ENCODE measurements at places on chromosomes 7 and 10.

DNA sequence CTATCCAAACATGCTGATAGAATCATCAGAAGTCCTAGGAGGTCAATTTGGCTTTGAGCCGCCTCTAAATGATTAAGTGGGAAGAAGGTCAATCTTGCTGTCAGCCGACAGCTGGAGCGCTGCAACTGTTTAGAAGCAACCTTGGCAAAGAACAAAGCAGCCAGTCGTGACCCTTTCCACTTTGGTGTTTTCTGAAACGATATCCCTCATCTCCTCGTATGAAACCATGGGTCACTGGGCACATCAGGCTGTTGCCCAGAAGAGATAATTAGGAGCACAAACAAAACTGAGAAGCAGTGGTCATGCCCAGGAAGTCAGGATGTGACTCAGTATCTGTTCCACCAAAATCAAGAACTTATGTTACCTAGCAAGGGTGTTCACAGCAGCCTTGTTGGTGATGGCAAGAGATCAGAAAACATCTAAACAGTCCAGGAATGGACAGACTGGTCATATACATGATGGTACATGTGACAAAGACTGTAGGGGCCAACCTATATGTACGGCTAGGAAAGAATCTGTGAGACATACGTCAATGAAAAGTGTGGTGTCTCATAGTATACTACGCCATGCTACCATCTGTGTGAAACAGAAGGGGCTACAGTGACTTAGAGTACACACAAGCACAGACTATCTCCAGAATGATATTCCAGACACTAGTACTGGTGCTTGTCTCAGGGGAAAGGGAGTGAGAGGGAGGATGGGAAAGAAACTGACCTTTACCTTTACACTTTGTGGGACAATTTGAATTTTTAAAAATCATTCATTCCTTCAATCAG, 22.4 kb downstream of the STN1 start:
- DNase-seq, result no peak

- no peak for DNase-seq
These were observed 77.7 kb downstream of the GRID1 start for GRCh38 chr10:86288695-86289576.

DNA sequence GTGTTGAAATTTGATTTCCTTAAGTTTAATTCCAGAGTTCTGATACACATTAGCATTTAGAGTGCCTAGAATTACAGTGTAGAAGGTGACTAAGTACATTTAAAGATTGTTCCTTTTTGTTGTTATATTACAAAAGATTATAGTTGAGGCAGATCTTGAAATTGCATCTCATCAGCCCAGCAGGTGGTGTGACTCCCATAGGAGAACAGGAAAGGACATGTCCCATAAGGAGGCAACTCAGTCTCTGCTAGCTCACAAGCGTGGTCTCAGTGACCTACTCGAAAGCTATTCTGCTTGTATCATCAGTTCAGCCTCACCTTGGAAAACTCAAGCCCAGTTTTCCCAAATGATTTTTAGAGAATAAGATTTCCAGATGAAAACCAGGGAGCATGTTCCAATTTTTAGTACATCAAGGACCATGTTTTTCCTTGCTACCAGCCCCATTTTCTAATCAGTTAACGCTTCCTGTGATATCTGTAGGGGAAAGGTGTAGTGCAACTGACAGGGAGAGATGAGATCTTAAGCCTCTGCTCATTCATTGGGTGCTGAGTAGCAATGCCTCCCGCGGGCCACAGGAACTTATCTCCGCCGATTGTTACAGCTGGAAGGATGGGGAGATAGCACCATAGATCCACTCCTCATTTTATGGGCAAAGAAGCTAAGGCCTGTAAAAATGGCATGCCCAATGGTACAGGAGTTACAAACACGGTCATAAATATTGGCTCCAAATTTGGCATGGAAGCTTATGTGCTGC, 1.1 kb upstream of the GNAI1 start:
- DNase-seq, result no peak

GRCh38 chr10:52635651-52636050, 136.9 kb downstream of the MBL2 start:
- no peak for DNase-seq

- no peak for DNase-seq
These were observed 80.2 kb downstream of the RNF216 start for GRCh38 chr7:5701085-5701914.

Measured in forelimb muscle (tissue), 1 donor.